ENCODE measurements at places on chromosomes 7 and 10.

DNA sequence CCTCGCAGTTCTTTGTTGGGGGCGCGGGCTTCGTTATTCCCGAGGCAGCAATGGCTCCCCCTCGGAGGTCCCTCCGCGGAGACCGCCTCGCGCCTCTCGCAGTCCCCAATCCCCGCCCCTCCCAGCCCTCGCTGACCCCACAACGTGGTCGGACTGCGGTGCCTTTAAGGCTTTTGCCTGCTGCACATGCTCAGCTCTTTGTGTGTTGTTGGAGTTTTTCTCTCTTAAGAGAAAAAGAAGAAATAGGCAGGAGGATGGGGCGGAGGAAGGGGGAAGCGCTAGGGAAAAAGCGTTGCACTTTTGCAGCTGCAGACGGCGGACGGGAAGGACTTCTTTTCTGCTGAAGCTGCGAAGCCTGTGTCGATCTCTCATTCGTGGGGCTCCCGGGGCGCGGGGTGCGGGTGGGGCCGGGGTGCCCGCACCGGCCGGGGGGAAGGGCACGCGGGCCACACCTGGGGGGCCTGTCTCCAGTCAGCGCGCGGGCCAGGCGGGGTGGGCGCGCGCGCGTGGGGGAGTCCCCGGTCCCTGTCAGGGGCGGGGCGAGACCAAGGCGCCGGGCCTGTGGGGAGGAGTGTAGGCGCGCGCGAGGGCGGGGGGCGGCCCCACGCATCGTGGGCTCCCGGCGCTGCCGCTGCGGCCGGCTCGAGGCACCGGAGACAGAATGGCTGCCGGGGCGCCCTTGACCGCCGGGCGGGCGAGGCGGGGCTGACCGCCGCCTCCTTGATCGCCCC, 445 bp upstream of the ATRNL1 start:
- peak; percentile 21 for DNase-seq

DNA sequence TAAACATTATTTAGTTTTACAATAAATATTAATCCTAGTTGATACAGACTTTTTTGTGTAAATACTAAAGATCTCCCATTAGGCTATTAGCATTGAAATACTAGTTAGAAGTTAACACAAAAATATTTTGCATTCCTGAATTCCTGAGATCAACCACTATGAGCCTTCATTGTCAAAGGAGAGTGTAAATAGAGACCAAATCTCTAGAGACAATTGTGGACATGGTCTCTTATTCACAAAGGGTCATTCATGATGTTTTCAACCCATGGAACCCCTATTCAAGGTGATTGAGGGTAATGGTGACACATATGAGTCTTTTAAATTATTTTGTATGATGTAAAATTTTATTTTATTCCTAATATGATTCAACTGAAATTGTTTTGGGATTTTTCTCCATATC, 1454.8 kb upstream of the LRRTM3 start:
- DNase-seq: no peak

DNA sequence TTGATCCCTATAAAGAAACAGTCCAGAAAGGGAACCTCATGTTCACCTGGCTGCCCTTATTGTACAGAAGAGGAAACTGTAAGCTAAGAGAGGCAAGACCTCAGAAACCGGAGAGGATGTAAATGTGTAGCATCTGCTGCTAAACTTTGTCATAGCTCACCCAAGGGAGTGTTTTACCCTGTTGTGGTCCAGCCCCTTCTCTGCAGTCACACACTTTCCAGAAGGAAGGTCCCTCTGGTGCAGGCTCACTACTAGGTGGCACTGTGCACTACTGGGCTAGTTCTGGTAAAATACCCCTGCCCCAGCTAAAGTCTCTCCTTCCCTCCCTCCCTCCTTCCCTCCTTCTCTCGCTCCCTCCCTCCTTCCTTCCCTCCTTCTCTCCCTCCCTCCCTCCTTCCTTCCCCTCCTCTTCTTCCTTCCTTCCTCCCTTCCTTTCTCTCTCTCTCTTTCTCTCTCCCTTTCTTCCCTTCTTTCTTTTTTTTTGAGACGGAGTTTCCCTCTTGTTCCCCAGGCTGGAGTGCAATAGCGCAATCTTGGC, 42.5 kb upstream of the LCOR start:
- DNase-seq: peak; percentile 49

GRCh38 chr7:4939971-4940728, 18.8 kb downstream of the MMD2 start:
- DNase-seq: no peak

DNA sequence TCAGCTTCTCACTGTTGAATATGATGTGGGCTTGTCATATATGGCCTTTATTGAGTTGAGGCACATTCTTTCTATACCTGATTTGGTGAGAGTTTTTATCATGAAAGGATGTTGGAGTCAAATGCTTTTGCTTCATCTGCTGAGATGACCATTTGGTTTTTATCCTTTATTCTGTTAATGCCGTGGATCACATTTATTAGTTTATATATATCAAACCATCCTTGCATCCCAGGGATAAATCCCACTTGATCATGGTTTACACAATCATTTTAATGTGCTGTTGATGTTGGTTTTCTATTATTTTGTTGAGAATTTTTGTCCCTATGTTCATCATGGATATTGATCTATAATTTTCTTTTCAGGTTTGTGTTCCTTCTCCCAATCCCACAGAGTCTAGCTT, 67.0 kb downstream of the EBLN1 start:
- no peak for DNase-seq

- DNase-seq: peak; percentile 92
Observed at GRCh38 chr7:93914581-93915066, 6.9 kb upstream of the GNG11 start.

GRCh38 chr10:86666538-86666937, 1.8 kb upstream of the LDB3 start:
- no peak for DNase-seq

- no peak for DNase-seq
Observed at GRCh38 chr7:150371996-150372270, 3.3 kb downstream of the REPIN1 start.

DNA sequence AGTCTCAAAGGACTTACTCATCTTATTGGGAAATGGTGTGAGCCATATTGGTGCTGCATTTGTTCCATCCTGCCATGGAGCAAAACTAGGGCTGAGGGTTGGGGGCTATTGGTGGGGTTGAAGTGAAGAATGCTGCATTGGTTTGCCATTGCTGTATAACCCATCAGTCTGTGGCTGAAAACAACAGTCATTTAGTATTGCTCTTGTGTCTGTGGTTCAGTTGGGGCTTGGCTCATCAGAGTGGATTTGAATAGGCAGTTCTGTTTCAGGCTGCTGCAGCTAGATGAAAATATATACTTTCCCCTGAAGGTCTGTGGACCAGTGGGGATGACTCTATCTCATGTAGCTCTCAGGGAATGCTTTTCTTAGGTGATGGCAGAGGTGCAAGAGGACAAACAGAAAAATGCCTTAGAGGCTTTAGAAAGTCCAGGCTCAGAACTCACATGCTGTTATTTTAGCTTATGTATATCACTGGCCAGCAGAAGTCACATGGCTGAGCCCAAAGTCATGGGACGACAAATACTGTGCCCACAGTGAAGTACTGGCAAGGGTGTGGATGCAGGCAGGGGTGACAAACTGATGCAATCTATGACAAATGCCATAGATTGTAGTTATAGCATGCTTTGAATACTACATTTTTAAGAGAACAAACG, 15.2 kb upstream of the EXOC6 start:
- DNase-seq: no peak

GRCh38 chr7:130741331-130741995, 7.5 kb upstream of the KLF14 start:
- no peak for DNase-seq

- no peak for DNase-seq
Observed at GRCh38 chr7:107998150-107998549, 4.8 kb downstream of the LAMB1 start.

GRCh38 chr10:71573562-71574518, 145.7 kb downstream of the C10orf105 start:
- DNase-seq: no peak

GRCh38 chr7:150940431-150941102, 37.6 kb downstream of the KCNH2 start:
- DNase-seq: no peak

- DNase-seq: no peak
Observed at GRCh38 chr7:140885735-140886334, 38.9 kb downstream of the BRAF start.

- DNase-seq: peak; percentile 0
Observed at GRCh38 chr7:146150153-146150552, 33.6 kb downstream of the CNTNAP2 start.

DNA sequence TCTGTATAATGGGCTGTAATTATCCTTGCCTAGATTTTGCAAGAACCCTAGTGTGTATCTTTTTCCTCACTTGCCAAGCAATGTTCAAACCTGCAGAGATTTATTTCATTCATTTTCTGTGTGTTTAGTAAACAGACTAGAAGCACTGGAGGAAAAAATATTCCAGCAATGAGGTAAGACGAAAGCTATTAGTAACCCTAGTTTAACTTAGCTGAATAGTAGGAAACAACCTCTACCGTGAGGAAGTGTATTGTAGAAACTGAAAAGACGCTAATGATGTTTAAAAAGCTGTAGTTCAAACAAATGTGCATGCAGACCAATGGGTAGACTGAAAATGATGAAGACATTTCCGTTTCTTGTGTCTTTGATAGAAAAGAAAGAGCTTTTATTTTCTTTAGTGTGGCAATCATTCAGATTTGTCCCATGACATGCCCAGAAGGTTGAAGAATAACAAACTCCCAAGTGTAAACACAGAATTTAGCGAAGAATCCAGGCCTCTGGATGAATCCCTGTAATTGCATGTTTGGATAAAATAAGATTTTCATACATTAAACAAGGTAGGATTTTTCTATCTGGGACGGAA, 20.7 kb downstream of the CAV1 start:
- no peak for DNase-seq

DNA sequence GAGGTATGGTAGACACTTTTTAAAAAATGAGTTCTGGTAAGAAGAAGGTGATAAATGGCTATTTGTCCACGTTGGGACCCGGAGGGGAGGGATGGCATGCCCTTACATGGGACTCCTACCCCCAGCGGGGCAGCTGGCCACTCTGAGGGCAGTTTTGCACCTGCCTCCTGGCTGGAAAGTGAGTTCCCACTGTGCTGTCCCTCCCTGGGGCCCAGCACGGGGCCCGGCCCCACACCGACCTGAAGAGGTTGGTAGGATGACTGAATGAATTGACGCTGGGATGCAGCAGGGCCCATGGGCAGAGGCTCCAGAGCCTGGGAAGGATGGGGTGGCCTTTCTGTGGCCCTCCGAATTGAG, 601 bp upstream of the AEBP1 start:
- DNase-seq: no peak

GRCh38 chr7:118327174-118327573, 102.7 kb downstream of the ANKRD7 start:
- DNase-seq: no peak

GRCh38 chr10:103584216-103585010, 90.9 kb downstream of the NEURL1 start:
- no peak for DNase-seq

DNA sequence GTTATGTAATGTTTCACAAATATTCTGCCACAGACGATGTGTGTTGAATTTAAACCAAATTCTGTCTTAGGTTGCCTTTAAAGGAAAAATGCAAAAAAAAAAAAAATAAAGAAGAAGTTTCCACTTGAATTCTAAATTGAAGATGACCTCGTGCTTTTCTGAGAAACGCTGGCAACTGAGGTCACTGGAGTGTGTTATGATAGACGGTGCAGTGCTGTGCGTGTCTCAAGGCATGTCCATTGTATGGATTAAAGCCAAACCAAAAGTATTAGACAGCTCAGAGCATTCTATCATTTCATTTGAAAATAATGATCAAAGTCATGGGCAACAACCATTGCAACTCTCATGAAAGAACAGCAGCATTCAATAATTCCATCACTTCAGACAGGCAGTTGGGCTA, 483.9 kb downstream of the GRM8 start:
- DNase-seq: no peak

- no peak for DNase-seq
Observed at GRCh38 chr10:64732372-64732957, 1211.3 kb downstream of the REEP3 start.

GRCh38 chr10:9452056-9452455, 1397.6 kb downstream of the GATA3 start:
- DNase-seq: no peak

DNA sequence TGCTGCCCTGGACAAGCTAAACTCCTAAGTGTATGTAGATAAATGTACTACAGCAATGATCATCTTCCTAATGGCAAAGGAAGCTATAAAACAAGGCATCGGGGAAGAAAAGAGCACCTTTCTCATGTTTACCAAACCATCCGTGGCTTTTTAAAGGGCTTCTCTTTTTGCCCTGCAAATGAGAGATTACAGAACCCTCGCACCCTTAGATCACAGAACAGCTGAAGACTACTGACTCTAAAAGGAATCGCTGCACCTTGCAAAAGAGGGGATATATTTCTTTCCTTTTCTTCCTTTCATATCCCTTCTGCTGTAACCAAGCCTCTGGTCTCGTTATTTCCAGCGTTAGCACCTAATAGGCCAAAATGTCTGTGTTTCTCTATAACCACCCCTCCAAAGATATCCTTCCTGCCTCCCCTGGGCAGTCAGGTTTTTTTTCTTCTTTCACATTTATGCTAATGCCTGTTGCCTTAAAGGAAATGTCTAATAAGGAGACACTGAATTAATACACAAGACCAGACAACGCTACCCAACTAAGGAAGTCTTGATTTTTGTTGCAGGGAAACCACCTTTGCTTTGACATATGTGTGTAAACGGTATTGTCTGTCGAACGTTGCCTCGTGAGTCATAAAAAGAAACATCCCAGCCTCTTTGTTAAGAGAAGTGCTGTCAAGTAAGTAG, 10.5 kb downstream of the ST8SIA6 start:
- no peak for DNase-seq

DNA sequence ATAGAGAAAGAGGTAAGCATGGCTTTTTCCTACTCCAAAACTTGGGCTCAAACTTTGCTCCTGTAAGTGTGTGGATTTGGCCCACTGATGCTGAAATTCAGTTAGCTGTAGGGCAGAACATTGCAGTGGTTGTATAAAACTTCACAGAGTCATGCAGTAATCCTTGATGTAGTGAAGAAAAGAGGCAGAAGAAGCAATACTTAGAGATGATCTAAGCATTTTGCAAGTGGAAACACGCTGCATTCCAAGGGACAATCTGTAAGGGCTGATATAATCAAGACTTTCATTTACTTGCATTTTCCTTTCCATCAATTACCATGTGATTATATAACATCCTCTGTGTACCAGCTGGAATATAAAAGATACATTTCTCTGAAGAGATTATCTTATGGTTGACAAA, 338.8 kb downstream of the DNAJB9 start:
- no peak for DNase-seq

DNA sequence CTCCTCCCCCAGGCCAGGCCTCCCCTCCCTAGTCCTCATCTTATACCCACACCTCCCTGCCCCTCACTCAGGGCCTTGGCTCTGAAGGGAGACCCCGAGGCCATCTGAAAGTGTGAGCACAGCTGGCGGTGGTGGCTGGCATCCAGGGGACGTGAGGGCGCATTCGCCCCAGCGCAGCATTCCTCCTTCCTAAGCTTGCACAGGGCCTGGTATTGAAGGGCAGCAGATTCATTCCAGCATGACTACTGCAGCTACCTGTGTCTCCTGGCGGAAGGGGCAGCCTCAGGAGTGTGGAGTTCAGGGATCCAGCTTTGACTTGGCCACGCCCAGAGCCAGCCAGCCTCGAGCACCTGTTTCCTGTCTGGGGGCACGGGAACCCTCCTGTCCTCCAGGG, 72.6 kb downstream of the PARP12 start:
- DNase-seq: no peak

Measured in fibroblast of the aortic adventitia (primary cell).